ENCODE measurements at places on chromosomes 16 and 17. TPM values are rescaled to one million over a fixed set of nuclear protein-coding genes. Genes with fewer than 3 reads are reported as not detected.
A peak's percentile ranks its signal among the peaks of the same experiment; 100 is the strongest.

The C17orf50 gene
- total RNA-seq, result 0.17 TPM

GRCh38 chr16:12079412-12079965 lies 103.0 kb downstream of the SNX29 start:
- DNase-seq, result no peak

The SMIM5 gene
- 1.2 TPM for total RNA-seq

DNA sequence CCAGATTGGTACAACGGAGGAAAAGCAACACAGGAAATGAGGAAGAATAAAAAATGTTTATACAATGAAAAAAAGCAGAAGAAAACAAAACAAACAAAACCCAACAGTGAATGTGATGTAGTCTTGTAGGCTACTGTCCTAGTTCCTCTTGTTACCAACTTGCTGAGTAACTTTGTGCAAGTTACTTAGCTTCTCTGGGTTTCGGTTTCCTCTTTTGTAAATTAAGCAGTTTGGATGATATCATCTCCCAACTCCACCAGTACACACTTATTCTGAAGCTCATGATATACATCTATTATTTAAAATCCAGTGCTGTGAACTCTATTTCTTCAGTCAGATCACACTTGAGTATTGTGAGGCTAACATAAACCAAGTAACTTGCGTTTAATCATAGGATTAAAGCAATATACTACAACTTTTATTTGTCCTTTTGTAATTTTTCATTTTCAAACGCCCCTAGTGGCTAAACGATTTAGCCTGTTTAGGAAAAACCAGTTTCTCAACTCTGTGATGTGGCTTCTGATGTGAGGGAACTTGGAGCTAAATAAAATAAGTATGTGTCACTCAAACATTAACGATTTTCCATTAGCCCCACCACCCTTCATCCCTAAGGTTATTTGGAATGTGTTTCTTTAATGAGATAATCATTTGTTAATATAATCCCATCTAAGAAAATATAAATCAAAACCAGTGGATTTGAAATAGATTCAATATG lies 1.4 kb upstream of the UNK start:
- no peak for DNase-seq

- DNase-seq, result no peak
These were observed 128.8 kb downstream of the HS3ST2 start for GRCh38 chr16:22942811-22943210.

The RAB11FIP4 gene
- total RNA-seq, result 34.0 TPM

The CFAP97D1 gene
- total RNA-seq, result not detected

GRCh38 chr16:56368545-56368944 lies 56.8 kb downstream of the AMFR start:
- DNase-seq, result no peak

DNA sequence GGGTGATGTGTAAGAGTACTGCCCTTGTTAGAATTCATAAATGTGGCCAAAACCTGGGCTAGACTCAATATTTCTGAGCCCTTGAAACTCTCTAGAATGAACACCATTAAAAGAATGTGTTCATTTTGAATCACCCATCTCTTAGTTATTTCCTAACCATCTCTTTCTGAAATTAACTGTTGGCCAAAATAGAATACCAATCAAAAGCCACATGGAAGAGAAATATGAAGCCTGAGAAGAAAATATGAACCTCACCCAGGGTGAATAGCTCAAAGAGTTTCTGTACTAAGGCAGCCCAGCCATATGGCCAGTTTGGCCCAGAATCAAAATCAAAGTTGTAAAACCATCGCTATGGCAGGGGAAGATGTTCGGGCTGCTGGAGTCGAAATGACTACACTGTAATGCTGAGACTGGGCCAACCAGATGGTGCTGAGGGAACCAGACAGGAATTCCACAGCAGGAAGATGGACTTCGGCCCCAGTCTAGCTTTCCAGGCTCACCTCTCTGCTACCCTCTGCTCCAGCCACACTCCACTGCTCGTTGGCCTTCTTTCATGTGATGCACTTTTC lies 154.3 kb upstream of the ZFHX3 start:
- DNase-seq, result no peak

GRCh38 chr16:30665155-30665829 lies 7.1 kb downstream of the FBRS start:
- DNase-seq, result no peak

The TEX2 gene
- 28.1 TPM for total RNA-seq

DNA sequence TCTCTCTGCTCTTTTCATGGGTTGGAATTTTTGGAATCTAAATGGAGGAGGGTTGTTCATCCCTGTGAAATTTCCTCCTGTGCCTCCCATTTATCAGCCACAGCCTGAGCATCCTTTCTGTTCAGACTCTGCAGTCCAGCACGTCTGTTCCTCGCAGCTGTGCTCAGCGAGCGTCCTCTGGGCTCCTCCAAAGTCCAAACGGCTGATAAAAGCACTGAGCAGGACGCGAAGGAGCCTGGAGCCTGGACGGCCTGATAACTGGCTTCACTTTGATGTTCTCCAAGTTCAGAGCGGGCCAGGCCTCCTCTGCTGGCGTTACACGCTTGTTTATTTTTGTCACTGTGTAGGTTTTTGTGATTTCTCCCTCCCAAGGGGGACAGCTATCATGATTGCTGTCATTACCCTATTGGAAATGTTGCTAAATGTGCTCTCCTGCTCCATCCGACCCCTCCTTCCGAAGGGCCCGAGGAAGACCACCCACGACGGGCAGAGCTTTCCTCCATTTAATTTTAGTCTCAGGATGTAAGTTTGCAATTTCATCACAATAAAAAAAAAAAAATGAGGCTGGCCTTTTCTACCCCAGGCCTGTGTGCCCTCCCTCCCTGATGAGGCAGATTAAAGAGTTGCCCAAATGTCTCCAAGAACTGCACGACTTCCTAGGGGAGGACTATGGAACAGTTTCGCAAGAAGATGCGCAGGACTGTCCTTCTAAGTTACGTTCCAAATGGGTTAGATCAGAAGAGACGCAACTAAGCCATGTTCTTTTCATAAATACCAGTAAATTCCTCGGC lies 290.5 kb upstream of the FOXF1 start:
- DNase-seq, result peak; percentile 35

DNA sequence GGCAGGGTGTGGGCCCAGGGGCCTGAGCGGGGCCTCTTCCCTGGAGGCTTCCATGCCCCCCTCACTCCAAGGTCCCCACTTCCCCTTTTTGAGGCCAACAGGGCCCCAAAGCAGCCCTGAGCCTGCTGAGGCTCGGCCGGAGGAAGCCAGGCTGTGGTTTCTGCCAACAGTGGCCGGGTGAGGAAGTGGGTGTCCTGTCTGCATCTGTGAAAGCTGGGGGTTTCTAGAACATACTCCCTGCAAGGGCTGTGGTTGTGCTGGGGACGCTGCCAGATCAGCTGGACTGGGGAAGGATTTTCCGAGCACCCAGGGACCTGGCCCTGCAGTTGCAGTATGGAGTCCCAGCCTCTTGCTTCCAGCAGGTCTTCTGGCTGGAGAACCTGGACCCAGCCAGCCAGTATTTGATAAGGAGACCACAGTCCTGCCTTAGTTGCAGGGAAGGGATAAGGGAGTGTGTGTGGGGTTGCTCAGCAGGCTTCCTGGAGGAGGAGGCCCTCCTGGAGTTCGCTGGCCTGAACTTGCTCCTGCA lies 15.7 kb downstream of the ADCY7 start:
- no peak for DNase-seq

The DYNLRB2 gene
- 2.0 TPM for total RNA-seq

The RAMP2 gene
- 2.4 TPM for total RNA-seq

DNA sequence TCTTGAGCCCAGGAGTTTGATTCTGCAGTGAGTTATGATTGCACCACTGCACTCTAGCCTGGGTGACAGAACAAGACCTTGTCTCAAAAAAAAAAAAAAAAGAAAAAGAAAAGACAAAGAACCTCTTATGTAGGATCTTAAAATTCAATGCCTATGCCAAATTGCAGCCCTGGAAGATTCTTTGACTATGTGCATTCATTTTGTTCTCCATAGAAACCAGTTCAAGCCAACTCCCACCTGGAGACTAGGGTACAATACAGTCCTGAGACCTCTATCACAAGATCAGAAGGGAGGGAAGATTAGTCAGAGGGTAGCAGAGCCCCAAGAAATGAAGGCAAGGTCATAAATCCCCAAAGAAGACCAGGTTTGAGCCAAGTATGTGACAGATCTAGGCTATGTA lies 90.6 kb upstream of the HAS3 start:
- no peak for DNase-seq

DNA sequence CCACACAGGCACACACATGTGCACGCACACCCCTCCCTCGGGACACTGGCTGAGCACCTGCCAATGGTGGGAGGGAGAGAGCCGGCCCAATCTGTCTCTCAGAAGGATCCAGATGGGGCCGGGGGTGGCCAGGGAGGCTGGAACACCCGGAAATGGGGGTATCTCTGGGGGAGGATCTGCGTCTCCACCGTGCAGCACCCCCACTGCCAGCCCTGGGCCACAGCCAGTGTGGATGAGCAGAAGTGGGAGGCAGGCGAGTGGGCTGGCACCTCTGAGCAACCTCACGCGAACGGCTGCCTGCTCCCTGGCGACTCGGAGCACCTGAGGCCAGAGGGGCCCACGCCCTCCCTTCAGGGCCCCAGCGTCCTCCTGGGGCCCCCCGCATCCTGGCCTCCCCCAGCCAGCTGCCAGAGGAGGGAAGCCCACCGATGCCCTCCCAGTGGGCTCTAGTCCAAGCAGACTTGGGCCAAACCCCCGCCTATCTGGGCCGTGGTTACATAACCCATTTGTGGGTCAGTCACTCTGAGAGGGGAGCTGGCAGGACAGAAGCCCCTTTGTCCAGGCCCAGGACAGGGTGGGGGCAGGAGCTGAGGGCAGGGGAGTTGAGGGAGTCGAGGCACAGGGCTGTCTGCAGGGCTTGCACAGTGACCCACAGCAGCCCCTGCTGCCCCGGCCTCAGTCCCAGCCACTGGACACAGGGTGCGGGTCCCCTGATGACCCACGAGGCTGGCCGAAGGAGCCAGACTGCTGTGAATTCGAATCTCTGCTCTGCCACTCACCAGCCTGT lies 5.6 kb downstream of the CASKIN1 start:
- DNase-seq, result no peak

DNA sequence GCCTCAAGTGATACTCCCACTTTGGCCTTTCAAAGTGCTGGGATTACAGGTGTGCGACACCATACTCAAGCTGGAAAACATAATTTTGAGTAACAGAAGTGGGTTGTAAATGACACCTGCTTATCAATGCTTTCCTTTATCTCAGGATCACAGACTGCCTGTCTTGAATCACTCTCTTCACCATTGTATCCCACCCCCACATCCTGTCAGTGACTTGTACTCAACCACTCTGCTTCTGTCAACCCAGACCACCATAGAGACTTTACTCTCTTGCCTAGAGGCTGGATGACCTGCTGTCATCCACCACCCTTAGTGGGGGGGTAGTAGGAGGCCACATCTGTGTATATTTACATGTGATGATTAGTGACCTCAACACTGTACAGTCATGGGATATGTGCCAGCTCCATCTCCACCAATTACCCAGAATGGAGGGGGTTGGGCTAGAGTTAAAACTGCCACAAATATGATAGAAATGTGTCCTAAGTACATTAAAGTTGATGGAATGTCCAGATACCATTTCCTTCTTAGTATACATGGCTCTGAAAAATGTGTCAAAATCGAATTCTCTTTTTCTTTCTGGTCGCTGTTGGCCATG lies 338.7 kb downstream of the GRIN2A start:
- DNase-seq, result no peak

The MYH8 gene
- total RNA-seq, result not detected

- DNase-seq, result no peak
These were observed 176.5 kb upstream of the MON1B start for GRCh38 chr16:77014441-77014840.

The HOXB13 gene
- total RNA-seq, result not detected

GRCh38 chr16:9647981-9648701 lies 534.1 kb downstream of the GRIN2A start:
- no peak for DNase-seq

The CNGB1 gene
- 0.03 TPM for total RNA-seq

DNA sequence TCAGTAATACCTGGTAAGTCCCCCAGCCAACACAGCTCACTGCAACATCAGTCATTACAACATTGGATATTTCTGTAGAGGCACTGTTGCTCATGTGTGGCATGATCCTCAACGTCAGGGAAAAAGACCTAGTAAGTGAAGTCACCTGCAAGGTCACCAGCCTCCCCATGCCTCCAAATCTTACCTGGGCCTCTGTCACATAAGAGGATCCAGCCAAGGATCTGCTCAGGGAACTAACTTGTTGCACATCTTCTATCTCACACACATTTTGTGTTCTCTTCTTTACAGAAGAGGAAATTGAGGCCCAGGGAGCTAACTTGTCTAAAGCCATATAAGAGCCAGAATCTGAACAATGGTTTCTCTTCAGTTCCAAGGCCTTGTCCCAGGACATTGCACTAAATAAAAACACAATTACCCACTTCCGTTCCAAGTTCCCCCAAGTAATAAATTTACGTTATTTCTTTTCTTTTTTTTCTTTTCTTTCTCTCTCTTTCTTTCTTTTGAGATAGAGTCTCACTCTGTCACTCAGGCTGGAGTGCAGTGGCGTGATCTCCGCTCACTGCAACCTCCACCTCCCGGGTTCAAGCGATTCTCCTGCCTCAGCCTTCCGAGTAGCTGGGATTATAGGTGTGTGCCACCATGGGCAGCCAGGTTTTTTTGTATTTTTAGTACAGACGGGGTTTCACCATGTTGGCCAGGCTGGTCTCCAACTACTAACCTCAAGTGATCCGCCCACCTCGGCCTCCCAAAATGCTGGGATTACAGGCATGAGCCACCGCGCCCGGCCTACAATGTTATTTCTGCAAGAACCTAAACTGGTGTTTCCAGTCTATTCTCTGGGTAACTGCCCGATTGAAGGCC lies 1.3 kb downstream of the SHMT1 start:
- DNase-seq, result no peak

GRCh38 chr17:27199948-27200347 lies 94.0 kb upstream of the WSB1 start:
- no peak for DNase-seq

- DNase-seq, result peak; percentile 37
These were observed 50.0 kb downstream of the SHISA9 start for GRCh38 chr16:12951392-12951791.

GRCh38 chr17:78390241-78391050 lies 12.0 kb downstream of the PGS1 start:
- no peak for DNase-seq

DNA sequence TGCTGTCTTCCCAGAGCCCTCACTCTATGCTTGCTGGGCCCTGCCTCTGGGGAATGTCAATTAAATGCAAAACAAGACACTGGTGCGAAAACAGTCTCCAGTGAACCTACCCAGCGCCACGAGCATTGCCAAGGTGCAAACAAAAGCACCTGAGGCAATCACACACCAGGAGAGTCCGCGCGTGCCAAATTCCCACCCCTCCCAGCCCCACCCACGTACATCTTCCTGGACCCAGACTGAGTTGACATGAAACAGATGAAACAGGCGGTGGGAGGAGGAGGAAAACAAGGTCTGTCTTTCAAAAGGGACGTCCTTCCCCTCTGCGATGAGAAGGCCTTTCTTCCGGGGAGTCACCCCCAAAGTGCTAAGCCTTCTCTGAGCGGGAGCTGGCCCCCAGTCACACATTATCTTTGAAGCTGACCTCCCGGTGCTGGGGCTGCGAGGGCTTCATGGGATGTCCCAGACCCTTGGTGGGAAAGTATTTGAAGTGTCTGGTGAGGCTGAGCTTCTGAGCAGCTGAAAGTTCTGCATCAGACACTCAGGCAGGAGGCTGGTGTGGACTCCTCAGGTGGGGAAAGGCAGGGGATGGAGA lies 200.4 kb downstream of the AXIN2 start:
- no peak for DNase-seq

The KDM6B gene
- 14.9 TPM for total RNA-seq

Measured in pancreas (tissue), 10 donors.